ENCODE measurements at places on chromosomes 16 and 17.
A peak's percentile ranks its signal among the peaks of the same experiment; 100 is the strongest.

GRCh38 chr17:8474826-8475225 is 39.1 kb downstream of the NDEL1 start:
- DNase-seq = no peak

DNA sequence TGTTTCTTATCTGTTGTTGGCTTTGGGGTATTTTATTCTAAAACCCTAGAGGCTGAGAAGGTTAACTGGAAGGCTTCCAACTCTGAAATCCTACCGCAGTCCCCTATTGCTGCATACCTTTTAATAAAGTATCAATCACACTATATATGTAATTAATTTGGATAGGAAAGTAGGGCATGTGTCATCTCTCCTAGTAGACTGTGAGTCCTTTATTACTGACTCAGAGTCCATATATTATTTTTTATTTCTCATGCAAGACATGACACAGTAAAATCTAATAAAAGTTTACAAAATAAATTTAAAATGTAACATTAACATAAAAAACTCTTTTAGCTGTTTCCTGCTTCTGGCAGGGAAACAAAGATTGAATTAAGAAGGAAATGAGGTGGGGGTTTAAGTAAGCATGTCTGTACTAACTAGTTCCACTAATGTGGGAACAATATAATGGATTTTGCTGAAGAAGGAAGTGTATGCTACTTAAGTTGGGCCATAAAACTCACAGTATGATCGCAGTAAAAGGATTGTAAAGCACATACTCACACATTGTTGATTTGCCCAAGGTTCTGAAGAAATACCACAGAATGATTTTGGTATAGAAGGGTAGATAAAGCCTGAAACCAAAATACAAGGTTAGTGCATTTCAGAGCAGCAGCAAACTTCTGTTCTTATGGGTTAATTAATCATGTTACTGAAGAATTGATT is 97.6 kb upstream of the HLF start:
- peak; percentile 3 for DNase-seq

DNA sequence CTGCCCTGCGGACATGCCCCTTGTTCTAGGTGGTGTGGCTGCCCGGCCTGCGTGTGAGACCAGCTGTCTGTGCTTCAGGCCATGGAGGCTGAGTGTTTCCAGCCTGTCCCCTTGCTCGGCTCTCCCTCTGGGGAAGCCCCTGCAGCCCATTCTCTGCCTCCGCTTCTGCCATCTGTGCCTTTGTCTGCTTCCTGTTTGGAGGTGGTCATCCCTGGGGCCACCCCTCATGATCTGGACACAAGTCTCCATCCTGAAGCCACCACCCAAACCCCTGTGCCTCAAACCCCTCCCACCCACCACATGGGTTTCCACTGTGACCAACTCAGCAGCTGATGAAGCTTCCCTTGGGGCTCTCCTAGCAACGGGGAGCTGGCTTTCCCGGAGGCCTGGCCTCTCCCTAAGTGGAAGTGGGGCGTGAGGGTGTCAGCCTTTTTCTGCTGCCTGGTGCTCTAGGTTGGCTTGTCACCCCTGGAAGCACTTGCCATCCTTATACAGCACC is 184.9 kb downstream of the SEC14L1 start:
- DNase-seq = no peak

DNA sequence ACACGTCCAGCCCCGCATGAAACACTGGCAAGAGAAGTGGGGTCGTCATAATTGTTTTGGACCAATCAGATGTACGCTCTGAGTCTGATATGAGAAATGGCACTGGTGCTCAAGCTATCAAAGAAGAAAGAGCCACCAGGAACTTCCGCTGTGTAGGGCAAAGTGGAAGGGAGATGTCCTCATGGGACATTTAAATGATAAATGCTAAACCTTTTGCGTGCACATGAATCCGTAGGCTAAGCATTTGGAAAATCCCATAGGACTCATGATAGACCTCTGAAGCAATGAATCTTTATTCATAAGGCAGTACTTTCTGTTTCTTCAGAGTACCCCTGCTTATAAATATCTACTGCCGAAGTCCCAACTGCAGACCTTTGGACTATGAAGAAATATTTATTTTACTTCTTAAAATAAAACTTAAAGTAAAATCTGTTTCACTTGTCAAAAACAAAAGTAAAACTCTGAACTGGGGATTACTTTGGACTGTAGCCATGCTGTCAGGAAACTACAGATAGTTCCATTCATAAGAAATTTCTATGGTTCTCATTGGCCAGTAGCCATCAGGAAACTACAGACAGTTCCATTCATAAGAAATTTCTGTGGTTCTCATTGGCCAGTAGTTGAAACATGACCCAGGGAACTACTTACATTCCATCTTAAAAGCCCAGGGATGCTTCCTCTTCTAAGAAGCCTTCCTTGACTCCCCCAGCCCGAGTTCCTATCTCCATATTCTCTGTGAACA is 335.1 kb downstream of the HS3ST4 start:
- DNase-seq = no peak

DNA sequence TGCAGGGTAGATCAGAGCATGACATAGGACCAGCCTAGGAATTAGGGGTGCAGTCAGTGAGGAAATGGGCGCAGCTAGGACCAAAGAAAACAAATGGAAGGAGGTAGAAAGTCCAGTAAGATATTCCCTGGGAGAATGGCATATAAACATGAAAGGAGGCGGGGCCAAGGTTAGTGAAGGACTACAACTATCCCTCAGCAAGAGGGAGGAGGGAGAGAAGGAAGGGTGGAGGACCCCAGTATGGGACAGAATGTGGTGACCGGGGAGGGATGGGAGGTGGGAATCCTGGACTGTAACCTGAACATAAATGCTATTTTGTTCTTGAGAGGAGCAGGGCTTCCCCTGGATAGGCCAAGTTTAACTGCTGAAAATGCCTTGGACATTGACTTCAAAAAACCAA is 22.8 kb downstream of the ITGB3 start:
- no peak for DNase-seq

- no peak for DNase-seq
These were observed 4.7 kb downstream of the LPCAT2 start for GRCh38 chr16:55513616-55514015.

- DNase-seq = no peak
These were observed 606.9 kb upstream of the SALL1 start for GRCh38 chr16:51757921-51758479.

DNA sequence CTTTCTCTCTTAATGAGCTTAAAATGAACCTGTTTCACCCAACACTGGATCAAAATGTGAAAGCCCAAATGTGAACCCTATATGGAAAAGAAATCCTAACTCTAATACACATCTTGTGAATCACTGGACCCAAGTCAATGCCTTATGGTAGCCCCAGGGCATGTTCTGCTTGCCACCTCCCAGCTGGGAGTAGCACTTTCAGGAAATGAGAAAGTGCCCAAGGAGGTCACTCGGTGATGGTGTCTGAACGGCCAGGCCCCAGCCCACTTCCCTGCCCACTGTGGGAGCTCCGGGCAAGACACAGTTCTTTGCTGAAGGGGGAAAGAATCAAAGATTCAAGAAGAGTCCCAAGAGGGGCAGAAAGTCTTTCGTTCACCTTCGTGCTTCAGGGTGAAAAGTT is 46.1 kb downstream of the GTF3C1 start:
- no peak for DNase-seq

DNA sequence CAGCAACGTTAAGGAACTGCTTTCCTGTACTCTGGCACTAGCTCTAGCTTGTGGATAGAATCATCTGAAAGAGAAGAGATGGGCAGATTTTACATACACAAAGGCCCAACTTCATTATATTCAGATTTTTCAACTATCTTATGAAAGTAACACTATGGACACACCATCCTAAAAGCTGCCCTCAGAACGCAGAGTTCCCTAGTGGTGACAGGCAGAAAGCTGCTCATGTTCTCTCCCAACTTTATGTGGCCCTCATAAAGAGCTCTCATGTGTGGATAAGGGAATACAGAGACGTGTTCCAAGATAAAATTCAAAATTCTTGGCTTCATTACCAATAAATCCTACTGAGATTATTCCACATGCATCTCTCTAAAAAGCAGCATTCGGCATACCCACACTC is 1.5 kb downstream of the CFAP20 start:
- no peak for DNase-seq

DNA sequence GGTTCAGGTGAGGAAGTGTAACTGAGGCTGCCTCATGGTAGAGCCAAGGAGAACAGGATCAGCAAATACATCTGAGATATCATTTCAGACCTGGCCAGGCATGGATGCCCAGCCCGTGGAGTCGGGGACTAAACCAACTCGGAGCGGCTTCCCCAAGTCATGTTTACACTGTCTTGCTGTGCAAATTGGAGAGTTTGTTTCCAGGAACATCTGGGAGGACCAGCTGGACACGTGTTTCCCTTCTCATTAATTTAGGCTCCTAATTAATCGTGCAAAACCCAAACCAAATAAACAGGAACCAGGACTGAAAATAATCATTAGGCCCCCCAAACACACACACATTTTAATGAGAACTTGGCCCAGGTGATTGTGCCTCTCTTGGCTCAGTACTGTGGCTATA is 70.9 kb upstream of the SALL1 start:
- no peak for DNase-seq
